Adrenal gland (tissue), 19 donors: ENCODE measurements at places on chromosomes 12 and 14.
A peak's percentile ranks its signal among the peaks of the same experiment; 100 is the strongest.

- no peak for DNase-seq
Observed at GRCh38 chr12:49885118-49885517, 18.6 kb downstream of the FAIM2 start.

GRCh38 chr14:34368115-34368970 lies 93.7 kb downstream of the SPTSSA start:
- DNase-seq = peak; percentile 24

DNA sequence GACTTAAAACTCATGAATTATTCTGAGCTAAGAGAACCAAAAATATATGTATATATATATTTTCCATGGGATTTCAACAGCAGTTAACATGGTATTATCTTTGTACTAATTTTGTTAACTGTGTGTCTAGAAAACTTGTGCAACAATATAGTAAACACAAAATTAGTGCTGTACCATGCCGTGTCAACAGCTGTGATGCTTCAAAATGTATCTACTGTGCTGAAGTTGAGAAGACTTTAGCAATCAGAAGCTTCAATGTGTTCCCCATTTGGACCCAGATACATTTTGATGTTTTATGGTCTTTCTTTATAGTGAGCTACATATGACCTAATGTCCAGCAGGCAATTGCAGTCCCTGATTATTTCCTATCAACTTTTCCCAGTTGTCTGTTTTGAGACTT lies 405.7 kb downstream of the DIO2 start:
- DNase-seq = no peak

- no peak for DNase-seq
Observed at GRCh38 chr12:293199-293598, 30.6 kb upstream of the SLC6A13 start.

GRCh38 chr12:12442548-12443071 lies 85.7 kb downstream of the BORCS5 start:
- DNase-seq = no peak

GRCh38 chr12:114579389-114579788 lies 104.6 kb downstream of the TBX3 start:
- no peak for DNase-seq

DNA sequence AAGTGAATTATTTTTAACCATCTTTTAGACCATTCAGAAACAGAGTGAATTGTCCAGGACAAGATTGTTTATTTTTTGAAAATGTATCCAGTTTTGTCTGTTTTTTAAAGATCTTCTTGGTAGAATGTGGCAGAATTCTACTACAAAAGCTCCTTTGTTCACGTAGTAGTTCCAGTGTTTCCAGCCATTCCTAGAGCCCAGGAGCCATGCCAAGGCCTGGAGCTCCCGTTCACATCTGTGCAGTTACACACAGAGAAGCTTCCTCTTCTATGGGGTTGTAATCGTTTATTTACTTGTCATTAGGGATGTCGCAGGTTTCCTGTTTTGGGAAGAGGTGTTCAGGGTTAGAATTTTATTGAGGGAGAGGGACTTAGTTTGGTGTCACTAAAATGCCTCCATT lies 409.8 kb downstream of the NPAS3 start:
- no peak for DNase-seq

GRCh38 chr12:89305373-89305772 lies 46.9 kb downstream of the DUSP6 start:
- no peak for DNase-seq

- DNase-seq = no peak
Observed at GRCh38 chr12:17793854-17794253, 296.1 kb downstream of the RERGL start.

DNA sequence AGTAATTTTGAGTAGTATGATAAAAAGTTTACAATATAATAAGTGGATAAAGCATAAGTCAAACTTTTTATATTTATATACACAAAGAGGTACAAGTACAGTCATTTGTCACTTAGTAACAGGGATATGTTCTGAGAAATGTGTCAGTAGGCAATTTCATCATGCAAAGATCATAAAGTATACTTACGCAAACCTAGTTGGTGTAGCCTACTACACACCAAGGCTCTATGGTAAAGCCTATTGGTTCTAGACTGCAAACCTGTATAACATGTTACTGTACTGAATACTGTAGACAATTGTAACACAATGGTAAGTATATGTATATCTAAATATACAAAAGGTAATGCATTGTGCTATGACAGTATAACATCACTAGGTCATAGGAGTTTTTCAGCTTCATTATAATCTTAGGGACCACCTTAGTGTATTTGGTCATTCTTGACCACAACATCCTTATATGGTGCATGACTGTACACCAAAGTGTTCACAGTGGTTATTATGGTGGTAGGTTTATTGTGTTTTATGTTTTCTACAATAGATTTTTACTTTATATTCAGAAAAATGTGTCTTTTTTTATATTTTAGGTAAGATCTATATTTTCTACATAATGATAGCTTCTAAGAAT lies 14.9 kb upstream of the SCFD1 start:
- no peak for DNase-seq

DNA sequence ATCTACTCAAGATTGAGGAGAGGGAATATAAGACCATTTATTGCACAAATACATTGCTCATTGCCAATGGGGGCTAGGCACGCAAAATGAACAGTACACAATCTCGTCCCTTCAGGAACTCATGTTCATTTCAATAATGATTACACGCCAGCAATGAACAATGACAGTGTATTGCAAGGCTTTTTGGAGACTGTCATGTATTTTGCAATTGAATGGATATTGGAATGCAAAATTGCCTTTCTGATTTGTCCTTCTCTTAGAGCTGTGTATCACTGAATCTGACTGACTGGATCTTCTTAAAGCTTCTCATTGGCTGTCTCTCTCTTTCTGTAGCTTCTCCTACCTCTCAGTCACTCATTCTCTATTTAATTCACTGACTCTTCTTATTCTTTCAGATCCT lies 400.2 kb upstream of the DCN start:
- no peak for DNase-seq

DNA sequence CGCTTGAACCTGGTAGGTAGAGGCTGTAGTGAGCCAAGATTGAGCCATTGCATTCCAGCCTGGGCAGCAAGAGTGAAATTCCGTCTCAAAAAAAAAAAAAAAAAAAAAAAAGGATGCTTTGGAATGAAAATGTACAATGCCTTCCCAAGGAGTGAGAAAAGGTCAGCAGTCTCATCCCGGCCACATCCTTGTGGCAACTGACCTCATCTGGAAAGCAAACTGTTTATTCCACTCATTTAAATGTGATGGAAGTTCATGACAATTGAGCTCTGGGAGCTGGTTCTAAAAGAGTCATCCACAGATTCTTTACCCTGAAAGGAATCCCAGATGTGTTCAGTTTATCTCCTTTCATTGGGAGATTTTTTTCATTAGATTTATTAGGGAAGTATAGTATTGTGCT lies 19.4 kb upstream of the LIMA1 start:
- DNase-seq = no peak

GRCh38 chr14:54808326-54809161 lies 94.1 kb downstream of the GCH1 start:
- DNase-seq = no peak

GRCh38 chr12:95998611-95999286 lies 2.6 kb upstream of the HAL start:
- peak; percentile 46 for DNase-seq

GRCh38 chr14:89911010-89911919 lies 43.3 kb downstream of the EFCAB11 start:
- DNase-seq = no peak

GRCh38 chr14:78316052-78316451 lies 145.9 kb downstream of the NRXN3 start:
- no peak for DNase-seq

GRCh38 chr12:26058308-26058707 lies 66.5 kb downstream of the BHLHE41 start:
- no peak for DNase-seq

GRCh38 chr14:80379035-80379434 lies 167.7 kb upstream of the DIO2 start:
- DNase-seq = no peak

DNA sequence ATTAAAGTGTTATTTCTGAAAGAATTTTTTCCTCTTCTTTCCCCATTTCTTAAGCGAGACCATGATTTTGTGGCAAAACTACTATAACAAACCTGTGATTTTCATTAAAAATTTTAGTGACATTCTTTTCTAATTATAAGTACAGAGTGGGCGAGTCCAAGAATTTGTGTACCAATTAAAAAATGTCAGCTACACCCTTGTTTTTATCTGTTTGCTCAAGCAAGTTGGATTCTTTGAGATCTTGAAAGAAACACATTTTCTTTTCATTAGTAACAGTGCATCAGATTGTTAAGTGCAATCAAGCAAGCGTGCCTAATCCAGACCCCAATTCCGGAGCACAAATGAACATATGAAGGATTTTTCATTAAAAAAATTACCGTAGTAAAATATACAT lies 338.8 kb upstream of the DDHD1 start:
- no peak for DNase-seq

DNA sequence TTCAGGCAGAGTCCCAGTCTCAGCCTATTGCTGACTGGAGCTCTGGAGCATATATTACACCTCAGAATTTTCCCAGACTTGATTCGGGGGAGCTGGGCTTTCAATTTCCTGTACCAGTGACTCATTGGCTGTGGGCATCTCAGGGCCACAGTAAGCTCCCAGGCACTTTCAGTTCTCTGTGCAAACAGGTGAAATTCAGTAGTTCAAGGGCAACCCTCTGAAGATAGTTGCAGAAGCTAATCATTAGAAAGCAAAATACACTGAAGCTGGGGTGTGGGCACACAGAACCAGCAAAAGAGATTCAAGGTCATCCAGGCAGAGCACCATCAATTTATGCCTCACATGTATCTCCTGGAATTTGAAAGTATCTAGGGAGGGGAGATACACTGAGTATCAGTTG lies 8.1 kb upstream of the NIN start:
- DNase-seq = no peak

- DNase-seq = no peak
Observed at GRCh38 chr12:11729439-11730150, 80.1 kb downstream of the ETV6 start.

DNA sequence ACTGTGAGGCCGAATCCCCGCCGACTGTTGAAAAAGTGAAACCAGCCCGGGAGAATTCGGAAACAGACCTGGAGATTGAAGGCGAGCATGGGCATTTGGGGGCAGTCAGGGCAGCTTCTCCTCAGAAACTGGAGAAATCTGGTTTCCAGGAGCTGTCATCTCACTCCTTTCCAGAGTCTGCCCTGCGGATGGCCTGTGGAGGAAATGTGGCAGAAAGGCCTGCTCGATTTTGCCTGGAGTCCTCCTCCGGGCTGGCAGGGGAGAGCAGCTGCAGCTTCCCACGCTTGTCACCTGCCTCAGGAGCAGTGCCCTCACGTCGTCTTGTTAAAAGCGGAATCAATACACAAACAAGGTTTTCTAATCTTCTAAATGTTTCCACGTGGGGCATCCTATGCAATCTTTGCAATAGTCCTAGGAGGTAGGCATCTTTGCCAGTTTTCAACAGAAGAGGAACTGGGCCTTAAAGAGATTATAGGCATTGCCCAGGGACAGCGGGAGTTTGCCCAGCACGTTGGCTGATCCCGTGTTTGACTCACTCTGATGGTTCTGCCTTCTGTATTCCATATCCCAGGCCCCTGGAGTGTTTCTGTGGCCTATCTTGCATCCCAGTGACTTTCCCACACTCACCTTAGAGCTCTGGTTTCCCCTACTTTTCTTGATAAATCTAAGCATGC lies 2.3 kb downstream of the LRRC74A start:
- no peak for DNase-seq

DNA sequence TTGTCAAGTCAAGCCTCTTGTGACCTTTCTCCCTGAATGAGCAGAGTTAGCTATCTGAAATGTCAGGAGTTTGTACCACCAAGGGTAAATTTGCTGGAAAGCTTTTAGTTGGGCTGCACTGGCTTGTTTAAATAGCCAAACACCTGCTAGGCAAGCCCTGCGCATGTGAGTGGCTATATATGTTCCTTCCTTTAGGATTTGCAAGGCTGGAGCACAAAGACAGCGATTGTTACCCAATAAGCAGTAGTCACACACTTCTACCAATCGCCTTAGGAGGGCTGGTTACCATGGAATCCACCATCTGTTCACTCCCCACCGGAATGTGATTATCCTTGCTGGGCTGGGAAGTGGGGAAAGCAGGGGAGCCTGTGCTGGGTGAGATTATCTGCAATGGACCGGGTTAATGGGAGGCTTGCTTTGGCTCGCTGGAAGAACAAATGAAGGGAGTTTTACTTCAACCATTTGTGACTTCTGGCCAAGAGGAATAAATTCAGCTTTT lies 102.5 kb downstream of the FGD4 start:
- DNase-seq = peak; percentile 49

DNA sequence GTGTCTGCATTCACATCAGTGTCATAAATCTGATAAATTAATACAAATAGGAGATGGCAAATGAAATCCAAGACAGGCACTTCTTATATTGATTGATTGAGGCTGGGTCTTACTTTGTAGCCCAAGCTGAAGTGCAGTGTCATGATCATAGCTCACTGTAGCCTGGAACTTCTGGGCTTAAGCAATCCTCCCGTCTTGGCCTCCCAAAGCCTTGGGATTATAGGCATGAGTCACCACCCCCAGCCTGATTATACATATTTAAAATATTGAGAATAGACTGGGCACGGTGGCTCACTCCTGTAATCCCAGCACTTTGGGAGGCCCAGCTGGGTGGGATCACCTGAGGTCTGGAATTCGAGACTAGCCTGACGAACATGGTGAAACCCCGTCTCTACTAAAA lies 51.3 kb downstream of the MARK3 start:
- no peak for DNase-seq

- no peak for DNase-seq
Observed at GRCh38 chr12:11922361-11922760, 148.4 kb upstream of the BCL2L14 start.
